ENCODE measurements at places on chromosomes 2 and 18.

- ATAC-seq, result no peak
Observed at GRCh38 chr2:10267036-10267435, 35.7 kb upstream of the HPCAL1 start.

DNA sequence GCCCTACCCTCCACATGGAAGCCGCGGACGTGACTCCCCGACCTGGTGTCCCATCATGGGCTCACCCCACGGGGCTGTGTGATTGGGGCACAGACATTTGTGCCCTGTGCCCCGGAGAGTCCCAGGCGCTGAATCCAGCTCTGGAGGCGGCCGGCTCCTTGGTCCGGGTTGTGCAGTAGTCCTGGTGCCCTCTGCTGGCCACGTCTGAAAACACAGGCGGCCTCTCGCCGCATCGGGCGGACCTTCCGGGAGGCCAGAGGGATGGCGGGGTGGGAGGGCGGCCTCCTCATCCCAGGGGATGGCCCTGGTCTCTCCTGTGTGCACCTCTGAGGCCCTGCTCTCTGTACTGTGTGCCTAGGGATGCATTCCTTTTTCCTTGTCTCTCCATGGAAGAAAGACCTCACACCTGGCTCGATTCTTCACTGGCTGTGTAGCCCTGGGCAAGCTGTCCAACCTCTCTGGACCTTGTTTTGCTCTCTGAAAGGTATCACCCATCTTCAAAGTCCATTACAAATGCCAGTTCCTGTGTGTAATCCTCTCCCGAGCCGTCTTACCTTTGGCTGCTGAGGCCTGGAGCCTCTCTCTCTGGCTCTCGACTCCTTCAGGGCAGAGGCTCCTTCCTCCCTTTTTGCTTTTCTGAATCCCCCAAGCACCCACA is 27.6 kb downstream of the CELF4 start:
- peak; percentile 95 for ATAC-seq

DNA sequence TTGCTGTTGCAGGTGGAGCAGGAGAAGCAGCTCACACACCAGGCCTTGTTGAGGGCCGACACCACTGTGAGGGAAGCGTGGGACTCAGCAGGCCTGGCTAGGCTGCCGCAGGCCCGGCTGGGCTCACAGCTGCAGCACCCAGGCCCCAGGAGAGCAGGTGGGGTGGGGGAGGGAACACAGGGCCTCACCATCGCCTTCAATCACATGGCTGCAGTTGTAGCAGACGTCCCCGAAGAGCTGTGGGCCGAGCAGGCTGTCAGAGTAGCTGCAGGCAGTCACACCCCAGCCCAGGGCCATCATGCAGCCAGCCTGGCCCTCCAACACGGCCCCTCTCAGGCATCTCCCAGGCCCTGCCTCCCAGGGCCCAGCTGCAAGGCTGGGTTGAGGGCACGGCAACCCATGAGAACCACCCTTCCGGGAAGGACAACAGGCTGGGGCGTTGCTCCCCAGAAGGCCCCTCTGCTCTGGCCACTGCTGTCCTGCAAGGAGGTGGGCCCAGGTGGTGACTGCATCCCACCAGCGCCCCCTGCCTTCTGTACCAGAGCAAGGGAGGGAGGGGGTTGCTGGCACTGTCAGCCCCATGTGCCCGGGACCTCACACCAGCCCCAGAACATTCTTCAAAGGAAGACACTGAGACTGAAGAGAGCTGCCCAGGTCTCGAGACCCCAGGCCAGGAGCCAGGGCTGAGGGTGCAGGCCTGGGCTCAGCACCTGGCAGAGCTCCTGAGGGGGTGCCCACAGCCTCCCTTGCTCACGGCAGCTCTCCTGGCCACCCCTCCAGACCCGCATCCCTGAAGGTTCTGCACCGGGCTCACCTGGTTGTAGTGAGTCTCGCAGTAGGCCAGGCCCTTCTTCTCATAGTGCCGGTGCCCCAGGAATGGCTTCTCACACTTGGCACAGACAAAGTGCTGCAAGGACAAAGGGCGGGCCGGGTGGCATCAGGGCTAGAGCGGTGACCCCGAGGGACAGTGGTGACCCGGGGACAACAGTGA is 5.6 kb upstream of the GPR17 start:
- ATAC-seq, result peak; percentile 8

DNA sequence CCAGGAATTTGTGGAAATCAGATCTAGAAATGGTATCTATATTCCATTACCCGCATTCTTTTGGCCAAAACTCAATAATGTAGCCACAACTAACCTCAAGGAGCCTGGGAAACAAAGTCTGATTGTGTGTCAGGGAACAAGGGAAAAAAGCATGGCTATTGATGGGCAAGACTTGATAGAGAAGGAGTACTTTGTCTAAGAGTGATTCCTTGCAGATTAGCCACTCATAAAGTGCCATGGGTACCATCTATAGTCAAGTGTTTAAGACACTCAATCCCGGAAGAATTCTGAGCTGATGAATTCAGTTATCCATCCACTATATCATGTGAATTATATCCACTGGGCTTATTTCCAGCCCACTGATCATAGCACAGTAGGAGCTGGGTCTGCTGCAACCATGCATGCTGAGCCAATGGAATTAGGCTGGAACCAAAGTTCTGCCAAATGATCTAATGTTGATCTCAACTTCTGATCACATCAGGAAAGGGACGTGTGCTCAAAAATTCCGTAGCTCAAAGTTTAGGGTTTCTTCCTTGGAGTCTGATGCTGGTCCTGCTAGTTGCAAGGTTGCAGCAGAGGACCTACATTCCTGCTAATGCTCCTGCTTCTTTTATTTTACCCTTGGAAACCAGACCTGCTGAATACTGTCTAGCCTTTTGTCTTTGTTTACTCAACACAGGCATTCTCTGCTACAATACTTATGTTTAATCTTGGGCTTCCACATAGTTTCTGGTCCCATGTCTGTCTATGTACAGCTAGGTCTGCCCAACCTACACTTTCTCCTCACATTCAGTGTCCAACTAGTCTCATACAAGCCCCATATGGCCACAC is 629.7 kb downstream of the IRS1 start:
- ATAC-seq, result no peak

- no peak for ATAC-seq
Observed at GRCh38 chr2:127048969-127049897, 57.7 kb downstream of the BIN1 start.

DNA sequence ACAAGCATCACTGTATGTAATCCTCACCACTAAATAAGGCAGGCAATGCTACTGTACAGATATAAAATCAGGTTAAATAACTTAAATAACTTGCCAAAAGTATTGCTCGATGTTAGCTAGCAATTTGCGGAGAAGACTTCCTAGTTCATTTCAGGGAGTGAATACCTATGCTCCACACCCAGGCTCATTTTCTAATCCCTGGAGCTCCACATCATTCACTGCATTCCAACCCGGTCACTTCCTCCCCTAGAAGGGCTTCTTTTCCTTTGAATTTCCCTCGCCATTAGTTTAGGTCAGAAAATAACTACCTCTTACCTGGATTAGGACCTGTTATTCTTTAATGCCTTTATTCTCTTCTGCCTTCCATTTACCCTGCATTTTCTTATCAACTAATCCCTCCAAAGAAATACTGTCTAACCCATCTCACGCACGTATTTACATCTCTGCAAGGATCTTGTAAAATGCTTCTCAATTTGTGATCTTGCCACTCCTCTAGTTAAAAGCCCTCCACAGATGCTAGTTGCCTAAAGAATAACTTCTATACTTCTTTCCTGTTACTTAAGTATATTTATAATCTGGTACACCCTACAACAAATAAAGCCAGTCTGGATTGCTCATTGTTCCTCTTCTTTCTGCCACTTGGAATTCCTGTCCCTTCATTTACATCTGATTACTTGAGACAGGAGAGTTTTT is 599.8 kb downstream of the NRXN1 start:
- no peak for ATAC-seq

GRCh38 chr2:201882353-201883090 is 76.2 kb downstream of the CDK15 start:
- peak; percentile 25 for ATAC-seq

- ATAC-seq, result peak; percentile 8
Observed at GRCh38 chr2:44169155-44169898, 652 bp downstream of the PPM1B start.

DNA sequence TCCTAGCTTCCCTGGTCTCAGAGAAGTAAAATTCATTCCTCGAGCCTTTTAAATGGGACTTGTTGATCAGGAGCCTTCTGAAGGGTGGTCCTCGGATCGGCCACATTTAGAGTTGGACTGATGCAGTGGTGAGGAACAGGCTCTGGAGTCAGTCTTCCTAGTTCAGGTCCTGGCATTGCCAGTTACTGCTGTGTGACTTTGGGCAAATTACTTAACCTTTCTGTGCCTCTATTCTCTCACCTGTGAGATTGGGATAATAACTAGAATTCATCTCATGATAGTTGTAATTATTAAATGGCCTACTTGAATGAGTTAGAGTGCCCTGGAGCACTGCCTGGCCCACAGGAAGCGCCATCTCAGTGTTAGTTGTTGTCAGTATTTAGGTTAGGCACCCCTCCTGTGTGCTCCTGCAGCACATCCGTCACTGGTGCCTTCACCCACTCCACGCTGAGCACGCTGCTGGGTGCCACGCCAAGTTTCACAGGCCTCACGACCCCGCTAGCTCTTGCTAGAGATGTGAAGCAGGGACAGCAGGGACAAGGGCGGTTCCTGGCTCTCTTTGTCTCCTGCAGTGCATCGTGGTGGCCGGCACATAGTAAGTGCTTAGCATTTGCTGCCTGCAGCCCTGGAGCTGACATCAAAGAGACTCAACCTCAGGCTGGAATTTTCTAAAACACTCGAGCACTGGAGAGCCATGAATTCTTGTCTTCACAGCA is 122.9 kb downstream of the FAM210A start:
- no peak for ATAC-seq

DNA sequence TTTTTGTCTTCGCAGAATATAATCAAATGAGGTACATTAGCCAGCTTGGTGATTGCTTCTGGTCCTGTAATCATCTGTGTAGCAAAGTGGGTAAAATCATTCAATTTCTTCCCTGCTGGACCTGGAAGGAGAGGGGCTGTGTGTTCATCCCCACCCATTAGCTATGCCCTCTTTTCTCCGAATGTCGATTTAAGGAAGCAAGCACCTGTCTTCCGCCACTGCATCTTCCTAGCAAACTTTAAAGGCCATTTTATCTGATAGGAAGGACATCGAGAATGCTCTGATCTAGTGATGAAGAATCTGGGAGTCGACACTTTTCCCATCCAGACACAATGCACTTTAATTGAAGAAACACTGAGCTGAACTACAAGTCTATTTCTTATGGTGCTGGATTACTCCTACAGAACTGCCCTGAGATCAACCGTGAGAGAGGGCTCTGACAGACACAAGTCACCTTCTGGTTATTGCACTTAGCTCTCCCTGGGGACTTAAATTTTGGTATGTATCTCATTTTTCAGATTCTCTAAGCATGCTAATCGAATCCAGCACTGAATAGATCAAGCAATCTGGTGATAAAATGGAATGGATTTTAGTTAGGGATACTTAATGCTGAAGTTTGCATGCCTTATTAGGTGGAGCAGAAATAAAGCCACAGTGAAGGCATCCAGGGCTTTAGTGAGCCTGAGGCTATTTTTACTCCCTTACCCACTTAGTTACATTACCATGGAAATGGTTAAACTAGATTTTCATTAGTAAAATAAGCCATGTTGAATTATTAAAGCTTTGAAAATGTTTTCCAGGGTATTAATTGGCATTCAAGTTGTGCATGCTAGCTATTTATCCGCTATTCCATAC is 1.3 kb downstream of the NYAP2 start:
- ATAC-seq, result no peak

DNA sequence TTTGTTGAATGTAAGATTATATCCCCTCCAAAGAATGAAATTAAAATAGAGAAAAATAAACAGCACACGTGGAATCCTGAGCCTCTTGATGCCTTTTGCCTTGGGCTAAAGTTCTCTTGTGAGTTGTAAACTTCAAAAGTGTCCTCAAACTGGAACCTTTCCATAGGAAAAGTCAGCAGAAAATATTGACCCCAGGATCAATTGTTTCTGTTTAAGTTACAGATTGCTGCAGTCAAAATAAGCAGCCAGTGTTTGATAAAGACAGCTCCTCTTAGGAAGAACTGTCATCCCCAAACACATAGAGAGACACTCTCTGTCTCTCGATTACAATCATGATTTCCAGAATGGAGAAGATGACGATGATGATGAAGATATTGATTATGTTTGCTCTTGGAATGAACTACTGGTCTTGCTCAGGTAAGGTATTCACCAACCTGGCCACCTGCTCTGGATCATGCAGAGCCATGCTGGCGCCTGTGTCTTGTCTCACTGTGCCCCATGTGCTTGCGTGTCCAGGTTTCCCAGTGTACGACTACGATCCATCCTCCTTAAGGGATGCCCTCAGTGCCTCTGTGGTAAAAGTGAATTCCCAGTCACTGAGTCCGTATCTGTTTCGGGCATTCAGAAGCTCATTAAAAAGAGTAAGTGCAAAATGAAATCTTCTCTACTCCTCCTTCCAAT is at the start of gene SPP2:
Gene SPP2, plus strand, starts transcription at position 248 of the 681 bp plus-strand sequence. Its CDS starts 85 bp downstream, at position 333.
- ATAC-seq, result peak; percentile 27

GRCh38 chr2:156455361-156455975 is 19.3 kb downstream of the GPD2 start:
- peak; percentile 38 for ATAC-seq

GRCh38 chr2:135742325-135742757 is 686 bp downstream of the UBXN4 start:
- ATAC-seq, result peak; percentile 37

DNA sequence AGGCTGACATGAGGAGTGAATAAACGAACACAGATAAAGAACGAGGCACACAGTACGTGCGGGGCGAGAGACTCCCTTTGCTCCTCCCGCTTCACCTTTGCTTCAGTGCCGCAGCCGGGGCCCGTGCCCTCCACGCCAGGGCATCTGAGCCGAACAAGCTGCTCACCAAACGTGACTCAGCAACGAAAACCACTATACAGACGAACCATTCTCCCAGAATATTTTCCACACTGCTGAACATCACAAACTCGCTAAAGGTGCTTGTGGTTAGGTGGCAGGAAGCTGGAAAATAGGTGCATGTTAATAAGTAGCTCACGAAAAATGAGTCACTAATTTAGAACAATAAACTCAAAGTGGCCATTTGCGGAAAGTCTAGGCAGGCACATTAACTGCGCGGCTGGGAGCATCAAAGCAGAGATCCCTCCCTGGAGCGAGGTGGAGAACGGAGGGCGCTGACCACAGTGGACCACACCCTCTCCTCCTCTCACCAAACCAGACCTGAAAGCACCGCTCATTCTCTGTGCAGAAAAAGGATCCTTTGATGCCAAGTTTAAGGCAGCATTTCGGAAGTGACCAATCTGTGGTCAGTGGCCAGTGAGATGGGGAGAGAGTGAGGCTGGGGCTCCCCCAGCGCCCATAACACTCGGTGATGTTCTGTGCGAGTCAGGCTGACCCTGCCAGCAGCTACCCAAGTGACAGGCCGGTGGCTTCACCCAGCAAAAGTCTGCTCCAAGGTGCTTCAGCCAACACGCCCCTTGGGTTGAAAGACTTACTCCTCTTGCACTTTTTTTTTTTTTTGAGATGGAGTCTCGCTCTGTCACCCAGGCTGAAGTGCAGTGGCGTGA is 153.2 kb downstream of the HDAC4 start:
- ATAC-seq, result no peak

GRCh38 chr18:26225022-26225693 is 1.1 kb upstream of the TAF4B start:
- ATAC-seq, result no peak

GRCh38 chr2:181971032-181971431 is 14.6 kb upstream of the PPP1R1C start:
- ATAC-seq, result no peak

All from SK-N-SH treated with all-trans-retinoic acid at 6 μM for 48 hours (cell line).